ENCODE measurements at places on chromosomes 7 and 10.

- no peak for DNase-seq
These were observed 62.3 kb downstream of the OSBPL3 start for GRCh38 chr7:24917510-24918239.

- no peak for DNase-seq
These were observed 47.3 kb downstream of the YKT6 start for GRCh38 chr7:44247868-44248651.

DNA sequence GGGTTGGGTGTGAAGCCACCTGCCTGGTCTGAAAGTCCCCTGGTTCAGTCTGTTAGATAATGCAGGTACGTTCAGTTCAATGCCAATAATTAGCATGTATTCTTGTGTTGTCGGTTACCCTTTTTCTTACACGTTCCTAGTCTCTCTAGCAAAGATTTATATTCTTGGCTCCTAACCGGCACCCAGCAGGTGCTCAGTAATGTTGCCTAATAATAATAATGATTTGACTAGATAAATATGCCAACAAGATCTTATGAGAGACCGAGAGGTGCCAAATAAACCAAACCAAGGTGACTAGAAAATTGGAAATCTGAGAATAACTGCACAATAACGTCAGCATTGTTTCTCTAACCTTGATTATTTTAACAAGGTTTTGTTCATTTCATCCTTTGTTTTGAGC is 1.1 kb upstream of the SMIM30 start:
- no peak for DNase-seq

- no peak for DNase-seq
These were observed 12.6 kb downstream of the FAM53B start for GRCh38 chr10:124731551-124731950.

DNA sequence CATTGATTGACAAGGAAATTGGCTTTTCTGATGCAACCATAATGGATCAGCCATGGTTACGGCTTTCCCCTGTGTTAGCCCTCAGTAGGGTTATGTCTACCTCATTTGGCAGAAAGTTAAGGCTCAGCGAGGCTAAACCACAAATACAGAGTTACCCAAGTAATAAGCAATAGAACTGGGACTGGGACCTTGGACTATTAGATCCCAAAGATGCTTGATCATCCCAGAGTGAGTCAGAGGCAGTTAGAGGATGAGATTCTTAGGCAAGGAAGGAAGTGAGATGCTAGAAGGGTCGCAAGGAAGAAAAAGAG is 401.4 kb downstream of the TNS3 start:
- no peak for DNase-seq

- no peak for DNase-seq
These were observed 860 bp downstream of the SEC31B start for GRCh38 chr10:100518761-100519241.

GRCh38 chr7:27686315-27686714 is 23.6 kb upstream of the HIBADH start:
- DNase-seq: no peak

GRCh38 chr7:73358590-73359275 is 30.8 kb downstream of the FKBP6 start:
- DNase-seq: no peak

DNA sequence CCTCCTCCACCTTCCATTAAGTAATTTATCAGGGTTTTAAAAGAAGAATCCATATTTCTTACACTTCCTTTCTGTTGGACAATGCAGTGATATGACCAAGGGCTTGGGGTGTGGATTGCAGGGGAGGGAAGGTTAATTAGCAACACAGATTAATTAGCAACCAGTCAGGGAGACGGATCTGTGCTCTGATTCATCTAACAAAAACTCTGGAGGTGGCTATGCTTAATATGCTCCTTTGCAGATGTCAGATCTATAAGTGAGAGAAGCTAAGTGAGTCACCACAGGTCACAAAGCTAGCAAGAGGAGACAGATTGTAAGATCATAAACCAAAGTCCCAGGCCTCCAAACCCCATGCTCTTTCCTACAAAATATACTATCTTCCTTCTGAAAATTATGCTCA is 178.8 kb upstream of the ITGB1 start:
- no peak for DNase-seq

DNA sequence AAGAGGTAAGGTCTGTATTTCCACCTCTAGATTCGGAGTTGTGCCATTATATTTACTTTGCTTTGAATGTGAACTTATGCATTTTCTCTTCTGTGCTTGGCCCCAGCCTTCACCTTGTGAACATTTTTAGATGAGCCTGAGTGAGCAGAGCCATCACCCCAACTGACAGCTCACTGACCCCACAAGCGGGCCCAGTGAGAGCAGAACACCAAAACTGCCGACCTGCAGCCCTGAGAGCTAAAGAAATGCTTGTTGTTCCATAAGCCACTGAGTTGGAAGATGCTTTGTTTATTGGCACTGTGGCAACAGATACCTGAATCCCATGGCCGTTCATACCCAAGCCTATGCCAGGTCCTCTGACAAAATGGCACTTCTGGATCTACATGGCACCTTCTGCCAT is 37.8 kb downstream of the C10orf90 start:
- DNase-seq: no peak

GRCh38 chr10:5737352-5737751 is 52.7 kb downstream of the TASOR2 start:
- no peak for DNase-seq

GRCh38 chr7:26633557-26633956 is 230.8 kb downstream of the SKAP2 start:
- no peak for DNase-seq

DNA sequence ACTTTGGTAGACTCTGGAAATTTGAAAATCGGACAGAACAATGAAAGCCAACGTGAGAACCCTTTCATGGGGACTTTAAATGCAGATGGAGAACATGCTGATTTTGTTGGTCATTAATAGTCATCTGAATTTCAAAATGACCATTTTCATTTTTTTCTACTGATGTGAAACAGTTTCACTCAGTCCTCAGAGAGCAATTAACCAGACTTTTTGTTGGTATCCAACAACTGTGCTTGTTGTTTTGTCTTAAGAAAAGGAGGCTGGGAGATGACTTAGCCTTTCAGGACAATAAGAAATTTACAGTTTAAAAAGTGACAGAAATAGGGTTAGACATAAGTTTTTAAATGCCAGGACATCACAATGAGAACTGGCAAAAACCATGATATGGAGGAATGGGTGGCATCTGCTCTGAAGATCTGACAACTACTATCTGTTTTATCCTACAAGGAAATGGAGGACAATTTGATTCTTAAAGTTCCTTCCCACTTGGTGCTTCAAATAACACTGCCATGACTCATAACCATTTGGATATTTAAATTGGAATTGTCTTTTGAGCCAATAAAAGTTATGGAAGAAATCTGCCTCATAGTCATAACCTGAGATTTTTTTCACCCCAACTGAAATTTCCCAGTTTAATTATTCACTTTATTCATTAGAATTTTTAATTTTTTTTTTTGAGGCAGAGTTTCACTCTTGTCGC is 87.2 kb upstream of the HPS1 start:
- DNase-seq: no peak

GRCh38 chr7:29146888-29147609 is 712 bp upstream of the CPVL start:
- no peak for DNase-seq

GRCh38 chr10:6593241-6593671 is 13.2 kb upstream of the PRKCQ start:
- DNase-seq: no peak

DNA sequence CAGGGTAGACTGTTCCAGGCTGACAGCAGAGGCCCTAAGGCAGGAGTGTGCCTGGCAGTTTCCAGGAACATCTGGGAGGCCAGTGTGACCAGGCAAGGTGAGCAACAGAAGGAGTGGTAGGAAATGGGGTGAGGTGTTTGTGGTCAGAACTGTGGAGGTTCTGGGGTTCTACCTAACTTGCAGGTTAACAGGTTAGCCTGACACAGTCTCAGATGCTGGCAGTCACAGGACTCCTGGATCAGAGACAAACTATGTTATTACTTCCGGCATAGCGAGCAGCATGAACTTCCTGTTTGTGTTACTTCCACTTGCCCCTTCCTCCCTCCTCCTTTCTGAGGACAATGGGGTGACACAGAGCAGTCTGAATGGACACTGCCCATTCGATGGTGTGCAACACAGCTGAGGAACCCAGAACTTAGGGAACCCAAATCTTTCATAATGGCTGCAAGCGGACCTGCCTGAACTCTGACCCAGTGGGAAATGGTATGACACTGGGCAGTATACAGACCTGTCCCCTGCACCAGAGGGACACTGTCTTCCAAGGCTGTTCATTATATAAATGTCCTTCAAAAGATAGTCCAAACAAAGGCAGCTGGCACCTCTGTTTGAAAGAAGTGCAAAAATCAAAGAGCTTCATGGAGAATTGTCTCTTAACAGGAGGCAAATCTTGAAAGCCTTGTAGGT is 3.9 kb upstream of the SAR1A start:
- no peak for DNase-seq

- DNase-seq: no peak
These were observed 1.2 kb downstream of the TASOR2 start for GRCh38 chr10:5685764-5686240.

DNA sequence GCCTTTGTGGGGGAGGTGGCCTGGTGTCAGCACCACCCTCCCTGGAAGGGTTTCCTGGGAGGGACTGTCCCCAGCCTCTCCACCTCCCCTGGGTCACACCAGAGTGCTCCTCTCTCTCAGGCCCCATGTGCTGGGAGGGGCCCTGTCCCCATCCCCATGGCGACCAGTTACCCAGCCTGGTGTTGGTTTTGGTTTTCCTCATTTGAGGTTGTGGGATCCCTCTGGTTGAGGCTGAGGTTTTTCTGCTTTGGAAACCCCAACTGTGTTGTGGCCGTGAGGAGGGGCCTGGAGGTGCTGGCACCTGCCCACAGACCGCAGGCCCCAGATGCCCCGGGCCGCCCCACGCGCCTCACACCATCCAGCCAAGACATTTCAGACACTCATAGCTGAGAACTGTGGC is 106.3 kb downstream of the GRK5 start:
- DNase-seq: peak; percentile 33

GRCh38 chr10:43421519-43421918 is 12.5 kb upstream of the HNRNPF start:
- DNase-seq: no peak

GRCh38 chr7:75979759-75980429 is 14.5 kb downstream of the TMEM120A start:
- no peak for DNase-seq

GRCh38 chr7:77416621-77417371 is 647 bp upstream of the GSAP start:
- DNase-seq: no peak

DNA sequence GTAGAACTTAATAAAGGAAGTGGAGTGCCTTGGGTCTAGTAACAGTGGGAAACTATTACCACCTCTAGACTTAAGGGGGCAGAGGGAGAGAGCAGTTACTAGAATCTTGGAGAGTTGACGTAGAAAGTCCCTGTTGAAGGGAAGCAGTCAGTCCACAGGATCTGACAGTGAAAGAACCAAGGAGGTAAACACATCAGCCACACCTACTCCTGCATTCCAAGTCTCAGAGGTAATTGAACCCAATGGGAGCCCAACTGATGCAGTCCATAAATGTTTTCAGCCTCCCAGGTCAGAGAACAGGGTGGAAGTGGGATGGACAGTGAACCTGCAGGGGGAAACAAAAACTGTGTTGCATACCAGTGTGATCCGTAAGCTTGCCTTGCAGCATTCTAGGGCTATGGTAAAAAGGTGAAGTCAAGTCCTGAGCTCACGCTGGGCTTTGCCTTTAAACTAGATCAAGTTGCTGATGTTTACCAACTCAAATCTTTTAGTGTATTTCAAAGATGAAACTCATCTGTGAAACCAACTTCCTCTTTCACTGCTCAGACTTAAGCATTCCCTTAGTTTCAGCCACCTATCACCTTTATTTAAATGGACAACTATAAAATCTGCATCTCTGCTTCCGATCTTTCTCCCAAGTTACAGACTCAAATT is 57.2 kb downstream of the SLC16A12 start:
- DNase-seq: no peak

- DNase-seq: no peak
These were observed 180.5 kb upstream of the PDE1C start for GRCh38 chr7:32250471-32251260.

All from stimulated activated CD8-positive, alpha-beta memory T cell treated with anti-CD3 and anti-CD28 coated beads, Interleukin-7, amount 100 ng/mL, for 24 hours (primary cell).